Heart left ventricle (tissue), 16 donors: ENCODE measurements at places on chromosomes 1 and 21. TPM values are rescaled to one million over a fixed set of nuclear protein-coding genes. Genes with fewer than 3 reads are reported as not detected.
A peak's percentile ranks its signal among the peaks of the same experiment; 100 is the strongest.

GRCh38 chr1:208132287-208132882 lies 111.8 kb downstream of the PLXNA2 start:
- DNase-seq, result peak; percentile 82

GRCh38 chr1:169478094-169478672 lies 7.6 kb downstream of the SLC19A2 start:
- DNase-seq, result no peak

- DNase-seq, result no peak
These were observed 3.0 kb upstream of the MDM4 start for GRCh38 chr1:204513117-204513716.

Gene MLLT11
- 15.9 TPM for total RNA-seq

DNA sequence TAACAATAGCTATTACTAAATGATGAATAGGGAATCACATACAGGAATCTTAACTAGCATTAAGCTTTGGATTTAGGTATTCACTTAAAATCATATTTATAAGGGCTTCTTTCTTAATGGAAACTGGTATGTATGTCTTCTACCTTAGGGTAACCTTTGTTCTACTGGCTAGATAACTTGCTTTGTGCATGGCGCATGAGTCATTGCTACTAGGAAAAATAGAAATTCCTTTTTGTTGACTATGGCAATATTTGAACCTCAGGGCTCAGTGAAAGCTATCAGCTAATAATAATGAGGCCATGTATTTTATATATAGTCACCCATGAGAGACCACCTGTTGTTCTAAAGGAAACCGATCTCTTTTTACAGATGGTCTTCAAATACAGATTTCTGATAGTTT lies 72.5 kb downstream of the RPS6KC1 start:
- DNase-seq, result no peak

- DNase-seq, result no peak
These were observed 100.9 kb upstream of the ST6GALNAC5 start for GRCh38 chr1:76766381-76766780.

GRCh38 chr1:205656236-205656635 lies 24.1 kb downstream of the SLC45A3 start:
- DNase-seq, result no peak

DNA sequence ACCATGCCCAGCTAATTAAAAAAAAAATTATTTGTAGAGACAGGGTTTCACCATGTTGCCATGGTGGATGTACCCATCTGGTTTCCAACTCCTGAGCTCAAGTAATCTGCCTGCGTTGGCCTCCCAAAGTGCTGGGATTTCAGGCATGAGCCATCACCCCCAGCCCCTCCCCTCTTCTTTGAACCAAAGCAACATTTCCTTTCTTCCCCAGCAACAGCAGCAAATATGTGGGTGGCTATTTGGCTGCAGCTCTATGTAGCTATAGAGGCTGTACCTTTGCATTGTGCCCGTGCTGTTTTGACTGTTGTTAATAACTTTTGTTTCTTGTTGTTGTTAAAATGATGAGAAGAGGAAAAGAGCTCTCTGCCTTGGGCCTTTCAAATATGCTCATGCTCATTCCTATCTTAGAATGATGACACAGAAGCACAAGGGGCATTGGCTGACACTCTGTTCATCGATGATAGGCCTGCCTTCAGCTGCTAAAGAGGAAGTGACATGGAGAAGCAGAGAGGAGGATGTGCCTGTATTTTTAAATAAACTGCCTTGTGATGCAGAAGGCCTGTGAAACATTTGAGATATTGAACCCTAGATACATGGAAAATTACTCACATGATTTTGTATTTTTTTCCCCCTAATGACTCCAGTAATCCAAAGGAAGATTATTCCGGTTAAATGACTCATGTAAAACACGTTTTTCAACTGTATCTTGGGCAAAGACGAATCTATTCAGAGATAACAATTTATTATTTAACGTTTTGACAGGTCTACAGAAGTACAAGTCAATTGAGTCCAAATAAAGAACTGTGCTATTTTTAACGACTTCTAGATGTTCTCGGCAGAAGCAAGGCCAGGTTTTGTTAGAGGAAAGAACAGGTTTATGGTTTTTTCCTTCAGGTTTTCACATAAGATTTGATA lies 20.5 kb upstream of the XPR1 start:
- DNase-seq, result no peak

Gene LCE1E
- total RNA-seq, result not detected

DNA sequence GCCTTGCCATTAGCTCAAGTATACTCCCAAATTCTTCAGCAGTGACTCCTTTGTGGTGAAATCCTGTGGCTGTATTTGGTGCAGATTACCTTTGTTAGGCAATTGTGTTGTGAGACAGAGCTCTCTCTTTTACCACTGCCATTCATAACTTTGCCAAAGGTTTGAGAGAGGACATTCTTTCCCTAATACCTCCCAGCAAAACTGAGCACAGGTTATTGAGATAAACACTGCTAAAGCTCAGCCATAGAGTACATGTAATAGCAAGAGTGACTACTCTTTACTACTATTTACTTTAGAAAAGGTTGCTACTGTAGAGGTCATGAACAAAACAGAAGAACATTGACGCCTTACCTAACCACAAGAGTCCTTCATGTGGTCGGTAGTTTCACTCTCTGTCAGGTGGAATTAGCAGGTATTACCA lies 514.0 kb upstream of the ADAMTS5 start:
- no peak for DNase-seq

DNA sequence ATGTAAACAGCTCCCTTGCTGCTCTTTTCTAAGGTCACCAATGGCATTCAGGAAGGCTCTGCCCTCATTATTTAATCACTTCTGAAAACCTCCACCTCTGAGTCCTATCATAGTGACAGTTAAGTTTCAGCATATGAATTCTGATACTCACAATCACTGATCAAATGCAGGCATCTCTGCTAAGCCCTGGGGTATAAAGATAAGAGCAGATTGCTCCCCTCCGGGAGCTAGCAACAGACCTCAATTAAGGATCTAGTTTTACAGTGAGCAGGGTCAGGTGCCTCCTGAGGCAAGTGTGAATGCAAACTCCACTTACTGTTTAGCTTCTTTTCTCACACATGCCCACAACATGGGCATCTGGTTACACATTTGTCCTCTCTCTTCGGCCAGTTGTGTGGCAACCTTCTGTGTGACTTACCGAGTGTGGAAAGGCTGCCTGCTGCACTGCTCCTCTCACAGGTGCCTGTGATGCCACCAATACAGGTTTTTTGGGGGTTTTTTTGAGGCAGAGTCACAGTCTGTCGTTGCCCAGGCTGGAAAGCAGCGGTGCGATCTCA lies 15.0 kb downstream of the IL10RB start:
- DNase-seq, result no peak

Gene NR0B2
- 6.6 TPM for total RNA-seq

DNA sequence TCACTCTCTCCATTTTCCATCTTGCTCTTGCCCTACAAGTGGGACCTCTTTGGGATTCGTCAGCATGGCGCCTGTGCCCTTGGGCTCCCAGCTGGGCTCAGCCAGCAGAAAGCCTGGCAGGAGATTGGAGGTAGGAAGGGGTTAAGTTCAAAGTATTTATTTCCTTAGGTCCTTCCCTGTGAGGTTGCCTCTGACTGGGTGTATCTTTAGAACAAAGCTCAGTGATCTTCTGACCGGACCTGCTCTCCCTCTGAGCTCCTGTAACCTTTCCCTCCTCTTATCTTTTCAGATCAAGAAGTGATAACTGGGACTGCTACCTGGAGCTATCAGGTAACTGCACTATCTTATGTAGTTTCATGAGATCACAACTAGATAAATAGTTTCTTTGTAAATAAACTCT lies 75.8 kb upstream of the ABCD3 start:
- DNase-seq, result no peak

DNA sequence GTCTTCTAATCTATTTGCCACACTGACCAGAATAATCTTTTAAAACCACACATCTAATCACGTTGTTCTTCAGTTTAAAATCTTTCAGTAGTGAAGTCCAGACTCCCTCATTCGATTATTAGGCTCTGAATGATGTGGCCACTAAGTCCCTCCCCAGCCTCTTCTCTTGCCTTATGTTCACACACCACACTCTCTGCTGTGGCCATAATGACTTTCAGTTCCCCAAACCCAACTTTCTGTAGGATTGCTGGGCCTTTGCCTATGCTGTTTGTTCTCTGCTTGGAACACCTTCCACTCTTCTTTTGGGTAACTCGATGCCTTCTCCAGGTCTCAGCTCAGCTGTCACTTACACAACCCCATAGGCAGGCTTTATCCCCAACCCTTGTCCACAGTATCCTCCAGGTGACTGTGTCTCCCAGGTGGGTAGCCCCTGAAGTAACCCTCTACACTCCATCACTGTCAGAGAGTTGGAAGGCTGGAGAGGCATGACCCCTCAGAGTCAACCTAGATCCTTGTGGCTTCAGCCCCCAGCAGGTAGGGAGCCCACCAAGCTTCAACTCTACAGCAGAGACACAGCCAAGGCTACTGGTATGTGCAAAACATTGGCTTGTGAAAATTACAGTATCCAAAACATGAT lies 8.4 kb upstream of the SLC37A1 start:
- no peak for DNase-seq

- DNase-seq, result no peak
These were observed 838 bp downstream of the OR2C3 start for GRCh38 chr1:247535402-247535801.
